NCI-H2171 treated with DMSO at 0.1 percent for 48 hours (cell line): ENCODE measurements at places on chromosomes 13 and 19.

DNA sequence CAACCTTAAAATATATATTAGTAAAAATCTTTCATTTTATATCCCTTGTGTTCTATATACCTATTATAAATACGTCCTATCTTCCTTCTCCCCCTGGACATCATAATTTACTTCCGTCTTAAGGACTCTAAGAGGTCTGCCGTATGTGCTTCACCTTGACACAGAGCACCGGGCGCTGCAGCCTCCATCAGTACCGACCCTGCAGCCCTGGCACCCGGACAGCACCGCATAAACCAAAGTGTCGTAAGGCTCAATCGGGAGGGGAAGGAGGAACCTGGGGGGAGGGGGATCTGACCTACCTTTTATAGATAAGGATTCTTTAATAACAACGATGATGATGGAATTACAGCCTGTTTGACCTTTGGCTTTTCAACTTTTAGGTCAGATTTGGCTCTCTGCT, 44.0 kb downstream of the EFNB2 start:
- no peak for DNase-seq

GRCh38 chr13:101452519-101453485, at the start of gene ITGBL1:
Gene ITGBL1 (plus strand): TSS chr13:101452675. CDS start chr13:101452834, 159 bp downstream.
- peak; percentile 53 for DNase-seq

DNA sequence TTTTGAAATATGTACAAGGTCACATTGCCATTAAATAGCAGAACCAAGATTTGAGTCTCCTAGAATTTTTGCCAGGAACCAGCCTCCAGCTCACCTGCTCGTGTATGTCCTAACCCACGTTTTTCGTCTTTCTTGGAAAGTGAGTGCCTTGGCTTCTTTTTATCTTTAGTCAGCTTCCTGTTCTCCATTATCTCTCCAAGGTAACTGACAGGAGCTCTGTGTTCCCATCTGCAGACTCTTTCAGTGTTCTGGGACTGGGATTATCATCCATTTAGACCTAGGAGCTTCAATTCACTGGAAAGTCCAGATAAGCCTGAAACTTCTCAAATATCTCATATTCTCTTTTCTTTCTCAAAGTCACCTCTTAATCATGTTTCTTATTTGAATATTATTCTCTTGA, 193.7 kb downstream of the ZIC5 start:
- no peak for DNase-seq

GRCh38 chr19:42424712-42425131, 2.5 kb downstream of the LIPE start:
- no peak for DNase-seq

DNA sequence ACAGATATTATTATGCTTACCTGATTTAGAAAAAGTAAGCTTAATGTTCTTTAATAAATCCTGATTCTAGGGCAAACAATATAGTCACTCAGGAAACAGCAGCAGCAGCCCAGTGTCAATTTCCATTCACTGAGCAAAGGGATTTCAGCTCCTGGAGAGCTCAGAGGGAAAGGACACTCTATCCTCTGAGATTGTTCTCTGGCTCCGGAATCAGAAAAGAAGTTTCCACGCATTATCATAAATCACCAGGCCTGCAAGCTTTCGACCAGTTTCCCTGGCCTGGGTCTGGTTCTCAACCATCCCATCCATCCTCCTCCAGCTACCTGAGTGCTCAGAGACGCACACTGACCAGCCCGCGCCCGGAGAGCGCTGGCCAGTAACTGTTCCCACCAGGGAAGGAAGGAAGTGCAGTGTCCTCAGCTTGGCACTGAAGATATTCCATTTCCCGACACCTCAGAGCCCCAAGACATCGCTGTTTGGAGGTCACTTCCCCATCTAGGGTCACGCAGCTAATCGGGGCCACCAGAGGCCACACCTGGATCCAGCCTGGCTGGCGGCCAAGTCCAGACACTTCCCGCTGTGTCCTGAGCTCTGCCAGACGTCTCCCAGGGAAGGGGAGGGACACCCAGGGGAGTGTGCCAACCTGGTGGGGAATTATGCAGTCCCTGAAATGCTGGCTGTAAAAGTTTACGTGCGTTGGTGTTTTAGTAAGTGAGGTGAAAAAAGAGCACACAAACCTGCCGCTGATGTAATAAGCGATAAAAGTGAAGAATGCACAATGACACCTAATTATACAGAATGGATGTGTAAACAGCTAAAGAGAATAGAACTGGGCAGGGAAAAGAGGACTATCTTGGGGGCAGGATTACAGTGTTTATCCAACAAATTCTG, 29.1 kb downstream of the EPS15L1 start:
- peak; percentile 39 for DNase-seq

DNA sequence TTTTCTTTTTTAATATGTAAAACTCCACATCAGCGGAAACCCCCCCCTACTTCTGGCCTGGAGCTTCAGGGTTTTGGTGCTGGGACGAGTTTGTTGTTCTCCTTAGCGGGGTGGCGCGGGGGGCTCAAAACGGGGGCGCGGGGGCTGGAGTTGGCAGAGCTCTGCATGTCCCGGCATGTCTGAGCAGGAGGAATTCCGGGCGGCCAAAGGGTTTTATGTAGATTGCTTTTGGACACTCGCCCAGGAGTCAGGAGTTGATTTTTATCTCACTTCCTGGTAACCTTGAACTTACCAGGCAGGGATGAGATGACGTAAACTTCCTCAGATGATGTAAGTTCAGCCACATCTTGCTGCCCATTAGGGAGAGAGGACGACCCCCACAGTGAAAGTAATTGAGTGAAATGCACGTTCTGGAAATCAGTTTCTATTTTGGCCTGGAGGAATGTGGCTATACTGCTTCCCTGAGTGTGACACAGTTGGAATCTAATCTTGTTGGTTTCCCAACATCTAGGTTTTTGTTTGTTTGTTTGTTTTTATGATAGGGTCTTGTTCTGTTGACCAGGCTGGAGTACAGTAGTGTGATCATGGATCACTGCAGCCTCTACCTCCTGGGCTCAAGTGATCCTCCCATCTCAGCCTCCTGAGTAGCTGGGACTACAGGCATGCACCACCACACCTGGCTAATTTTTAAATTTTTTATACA, 21.0 kb upstream of the GDF15 start:
- DNase-seq = peak; percentile 37

DNA sequence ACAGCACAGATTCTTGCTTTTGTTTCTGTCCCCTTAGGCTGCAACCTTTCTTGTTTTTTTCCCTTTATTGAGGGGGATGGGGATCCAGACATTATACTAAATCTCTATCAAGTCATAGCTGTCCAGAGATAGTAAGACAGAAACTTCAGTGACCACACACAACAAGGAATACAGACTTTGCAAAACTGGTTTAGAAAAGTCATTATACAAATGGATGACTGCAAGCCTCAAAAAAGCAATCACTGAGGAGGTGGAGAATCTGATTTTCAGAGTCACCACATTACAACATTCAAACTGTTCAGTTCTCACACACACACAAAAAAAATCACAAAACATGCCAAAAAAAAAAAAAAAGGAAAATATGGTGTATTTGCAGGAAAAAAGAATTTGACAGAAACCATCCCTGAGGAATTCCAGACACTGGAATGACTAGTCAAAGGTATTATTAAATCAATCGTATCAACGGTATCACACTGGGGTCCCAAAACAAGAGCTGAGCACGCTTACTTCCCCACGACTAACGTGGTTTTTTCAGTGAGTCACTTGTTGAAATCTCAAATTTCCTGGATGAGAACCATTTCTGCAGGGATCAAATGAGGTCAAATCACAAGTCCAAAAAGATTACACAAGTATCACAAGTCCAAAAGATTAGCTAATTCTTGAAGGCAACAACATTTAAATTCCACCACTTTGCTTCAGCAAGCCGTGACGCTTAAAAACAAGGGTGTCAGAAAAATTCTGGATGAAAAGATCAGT, 41.2 kb downstream of the USP12 start:
- no peak for DNase-seq

DNA sequence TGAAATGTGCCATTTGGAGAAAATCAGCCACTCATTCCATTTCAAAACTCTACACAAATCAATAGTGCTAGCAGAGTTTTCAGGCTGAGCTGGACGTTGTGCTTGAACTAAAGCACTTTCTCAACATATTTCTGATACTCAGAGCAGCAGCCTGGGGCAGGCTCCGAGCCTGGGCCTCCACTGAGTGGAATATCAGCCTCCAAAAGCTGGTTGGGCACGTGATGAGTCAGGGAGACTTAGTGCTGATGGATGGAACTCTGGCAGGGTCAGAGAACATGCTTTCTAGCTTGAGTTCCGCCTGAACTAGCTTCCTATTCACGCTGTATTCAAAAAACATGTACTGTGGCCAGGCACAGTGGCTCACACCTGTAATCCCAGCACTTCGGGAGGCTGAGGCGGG, 85.8 kb upstream of the PCDH8 start:
- no peak for DNase-seq

DNA sequence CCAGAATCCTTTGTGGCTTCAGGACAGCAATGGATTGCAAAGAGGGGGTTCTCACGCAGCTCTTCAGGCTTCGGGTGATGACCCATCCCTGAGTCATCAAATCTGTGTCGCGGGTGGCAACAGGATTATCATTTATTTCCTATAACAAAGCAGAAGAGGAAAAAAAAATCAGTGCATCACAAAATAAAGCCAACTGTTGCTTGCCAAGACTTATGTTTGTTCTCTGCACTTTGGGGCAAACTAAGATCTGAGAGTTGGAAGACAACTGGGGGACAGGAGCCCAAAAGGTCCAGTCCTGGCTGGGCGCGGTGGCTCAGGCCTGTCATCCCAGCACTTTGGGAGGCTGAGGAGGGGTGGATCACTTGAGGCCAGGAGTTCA, 6.4 kb downstream of the GNA15 start:
- DNase-seq = no peak

GRCh38 chr13:36480726-36481427, 48.6 kb downstream of the CCNA1 start:
- no peak for DNase-seq

GRCh38 chr13:28329395-28330158, 165.4 kb downstream of the FLT1 start:
- no peak for DNase-seq

- DNase-seq = no peak
Measured at GRCh38 chr13:66509175-66509574, 721.0 kb downstream of the PCDH9 start.

GRCh38 chr19:32868206-32868950, 1.2 kb downstream of the SLC7A9 start:
- no peak for DNase-seq

GRCh38 chr19:952049-952679, 26.3 kb downstream of the ARID3A start:
- no peak for DNase-seq

DNA sequence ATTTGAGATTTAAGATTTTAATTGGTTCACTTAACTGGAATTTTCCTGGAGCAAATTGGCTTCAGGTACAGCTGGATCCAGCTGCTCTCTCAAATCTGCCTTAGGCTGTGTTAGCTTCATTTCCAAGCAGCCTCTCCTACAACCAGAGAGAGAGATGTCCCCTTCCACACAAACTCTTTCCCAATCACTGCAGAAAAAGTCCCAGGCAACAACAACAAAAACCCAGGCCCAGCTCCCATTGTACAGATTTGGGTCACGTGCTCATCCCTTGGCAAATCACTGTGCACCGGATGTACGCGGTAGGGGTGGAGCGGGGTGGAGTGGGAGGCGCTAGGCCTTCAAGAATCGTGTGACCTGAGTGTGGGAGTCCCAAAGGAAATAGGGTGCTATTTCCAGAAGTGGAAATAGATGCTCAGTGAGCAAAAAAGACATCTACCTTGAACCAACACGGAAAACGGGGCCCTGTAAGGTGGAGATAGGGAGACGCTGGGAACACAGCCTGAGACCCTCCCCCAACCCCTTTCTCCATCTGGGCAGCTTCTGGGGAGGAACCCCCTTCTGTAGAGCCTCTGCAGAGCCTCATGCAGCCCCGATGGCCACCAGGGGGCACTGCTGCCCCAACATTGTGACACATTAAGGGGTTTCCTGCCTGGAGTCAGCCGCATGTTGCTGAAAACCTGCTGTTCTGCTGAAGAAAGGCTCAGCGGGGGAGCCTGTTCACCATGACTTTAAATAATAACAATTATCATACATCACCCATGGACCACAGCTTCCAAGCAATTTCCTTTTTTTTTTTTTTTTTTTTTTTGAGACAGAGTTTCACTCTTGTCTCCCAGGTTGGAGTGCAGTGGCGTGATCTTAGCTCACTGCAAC, 25.4 kb downstream of the HPN start:
- DNase-seq = peak; percentile 91

DNA sequence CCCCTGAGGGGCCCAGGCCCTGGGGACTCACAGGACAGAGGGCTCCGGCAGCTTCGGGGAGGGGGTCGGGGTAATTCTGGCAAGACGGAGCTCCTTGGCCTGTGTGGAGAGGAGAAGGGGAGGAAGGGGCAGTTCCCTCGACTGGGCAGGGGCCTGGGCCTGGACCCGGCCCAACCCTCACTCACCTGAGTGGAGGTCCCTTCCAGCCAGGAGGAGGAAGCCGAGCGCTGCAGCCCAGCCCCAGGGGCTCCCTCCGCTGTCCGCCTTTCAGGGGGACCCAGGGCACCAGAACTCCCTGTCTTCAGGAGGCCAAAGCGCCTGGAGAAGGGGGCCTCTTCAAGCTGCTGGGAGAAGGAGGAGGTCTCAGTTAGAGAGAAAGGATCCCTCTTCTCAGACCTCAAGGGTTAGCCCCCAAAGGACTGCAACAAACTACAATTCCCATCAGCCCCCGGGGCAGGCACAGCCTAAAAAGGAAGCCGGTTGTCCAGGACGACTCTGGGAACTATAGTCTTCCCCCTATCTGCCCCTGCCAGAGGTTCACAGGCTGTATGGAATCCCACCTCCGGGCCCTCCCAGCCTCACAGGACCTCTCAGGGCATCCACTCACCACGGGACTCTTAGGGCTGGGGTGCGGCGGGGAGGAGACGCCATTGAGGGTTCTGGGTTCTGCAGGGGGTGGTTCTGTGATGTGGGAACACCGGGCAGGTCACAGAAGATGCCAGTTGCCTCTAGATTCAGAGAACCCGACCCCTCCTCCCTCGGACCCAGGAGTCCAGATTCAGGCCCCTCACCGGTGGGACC, 19.8 kb downstream of the EPS8L1 start:
- peak; percentile 2 for DNase-seq

DNA sequence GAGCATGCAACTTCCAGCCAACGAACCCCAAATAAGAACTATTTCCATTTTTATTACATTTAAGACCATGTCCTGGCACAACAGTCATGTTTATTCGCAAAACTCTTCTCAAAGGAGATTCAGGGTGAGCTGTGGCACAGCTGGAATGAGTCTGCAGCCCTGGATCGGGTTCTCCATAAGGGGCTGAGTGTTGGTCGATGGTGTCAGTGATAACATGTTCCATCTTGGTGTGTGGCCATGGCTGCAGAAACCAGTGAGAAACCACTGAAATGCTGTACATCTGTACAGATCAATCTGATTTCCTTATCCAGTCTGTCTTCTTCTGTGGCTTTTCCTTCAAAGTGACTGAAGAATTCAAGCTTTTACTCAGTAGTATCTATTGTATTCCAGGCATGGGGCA, 15.2 kb downstream of the FAM124A start:
- DNase-seq = no peak

GRCh38 chr19:30778961-30779715, 407.0 kb downstream of the ZNF536 start:
- no peak for DNase-seq

DNA sequence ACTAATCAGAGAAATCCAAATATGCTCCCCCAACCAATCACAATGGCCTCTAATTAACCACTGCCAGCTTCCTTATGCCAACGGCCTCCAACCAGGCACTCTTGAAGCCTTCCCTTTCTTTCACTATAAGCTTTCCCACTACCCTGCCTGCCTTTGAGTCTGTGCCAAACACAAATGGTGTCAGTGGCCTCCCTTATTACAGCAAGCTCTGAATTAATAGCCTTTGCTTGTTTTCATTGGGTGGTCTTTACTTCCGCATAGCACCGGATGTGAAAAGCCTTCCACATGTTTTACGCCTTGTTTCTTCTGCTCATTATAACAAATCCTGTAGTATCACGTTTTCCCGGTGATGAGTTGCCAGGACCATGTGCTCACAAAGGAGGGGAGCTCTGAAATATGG, 1.4 kb upstream of the EDDM13 start:
- DNase-seq = no peak
